ENCODE measurements at places on chromosomes 3 and 15.

DNA sequence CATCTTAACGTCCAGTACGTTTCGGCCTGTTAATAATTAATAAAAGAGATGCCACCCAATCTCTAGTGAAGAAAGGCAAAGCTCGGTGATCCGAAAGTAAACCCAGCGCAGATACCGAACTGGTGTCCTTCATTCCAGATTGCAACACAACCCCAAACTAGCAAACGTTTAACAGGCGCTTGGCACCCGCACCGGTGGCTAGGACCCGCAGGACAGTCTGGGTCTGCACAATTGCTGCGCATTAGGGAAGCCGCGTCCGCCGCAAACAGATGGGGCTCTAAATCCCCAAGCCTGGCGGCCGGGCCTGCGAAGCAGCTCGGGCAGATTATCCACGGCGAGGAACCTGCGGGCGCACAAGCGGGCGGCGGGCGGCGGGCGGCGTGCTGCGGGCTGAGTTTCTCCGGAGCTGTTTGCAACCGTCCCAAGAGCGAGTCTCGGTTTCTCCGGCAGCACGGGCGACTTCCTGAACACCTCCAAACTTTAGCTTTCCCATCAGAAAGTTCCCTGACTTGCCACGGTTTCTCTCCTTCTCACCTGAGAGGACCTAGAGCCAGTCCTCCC lies 112.1 kb upstream of the ICE2 start:
- DNase-seq = peak; percentile 29

- DNase-seq = no peak
Observed at GRCh38 chr3:136992115-136992514, 34.3 kb downstream of the IL20RB start.

- no peak for DNase-seq
Observed at GRCh38 chr3:155435821-155436220, 142.3 kb upstream of the STRIT1 start.

GRCh38 chr15:52511084-52511483 lies 17.6 kb downstream of the MYO5A start:
- DNase-seq = no peak
